OCI-LY7 (cell line): ENCODE measurements at places on chromosomes 5 and 9.

DNA sequence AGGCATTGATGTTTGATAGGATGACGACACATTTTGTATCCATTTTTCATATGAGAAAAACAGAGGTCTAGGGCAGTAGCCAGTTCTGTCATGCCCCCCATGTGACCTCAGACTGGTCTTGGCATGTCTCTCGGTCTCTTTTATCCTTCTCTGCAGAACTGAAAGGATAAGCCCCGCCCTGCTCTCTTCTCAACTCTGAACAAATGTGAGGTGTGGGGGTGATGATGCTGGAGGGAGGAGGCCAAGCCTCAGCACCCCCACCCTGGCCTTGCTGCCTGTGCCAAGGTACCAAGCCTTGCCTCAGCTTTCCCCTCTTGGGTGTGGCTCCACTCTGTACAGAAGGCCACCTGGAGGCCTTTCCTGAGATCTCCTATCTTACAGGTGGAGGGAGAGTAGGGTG is 19.5 kb upstream of the CRB2 start:
- DNase-seq = peak; percentile 23

DNA sequence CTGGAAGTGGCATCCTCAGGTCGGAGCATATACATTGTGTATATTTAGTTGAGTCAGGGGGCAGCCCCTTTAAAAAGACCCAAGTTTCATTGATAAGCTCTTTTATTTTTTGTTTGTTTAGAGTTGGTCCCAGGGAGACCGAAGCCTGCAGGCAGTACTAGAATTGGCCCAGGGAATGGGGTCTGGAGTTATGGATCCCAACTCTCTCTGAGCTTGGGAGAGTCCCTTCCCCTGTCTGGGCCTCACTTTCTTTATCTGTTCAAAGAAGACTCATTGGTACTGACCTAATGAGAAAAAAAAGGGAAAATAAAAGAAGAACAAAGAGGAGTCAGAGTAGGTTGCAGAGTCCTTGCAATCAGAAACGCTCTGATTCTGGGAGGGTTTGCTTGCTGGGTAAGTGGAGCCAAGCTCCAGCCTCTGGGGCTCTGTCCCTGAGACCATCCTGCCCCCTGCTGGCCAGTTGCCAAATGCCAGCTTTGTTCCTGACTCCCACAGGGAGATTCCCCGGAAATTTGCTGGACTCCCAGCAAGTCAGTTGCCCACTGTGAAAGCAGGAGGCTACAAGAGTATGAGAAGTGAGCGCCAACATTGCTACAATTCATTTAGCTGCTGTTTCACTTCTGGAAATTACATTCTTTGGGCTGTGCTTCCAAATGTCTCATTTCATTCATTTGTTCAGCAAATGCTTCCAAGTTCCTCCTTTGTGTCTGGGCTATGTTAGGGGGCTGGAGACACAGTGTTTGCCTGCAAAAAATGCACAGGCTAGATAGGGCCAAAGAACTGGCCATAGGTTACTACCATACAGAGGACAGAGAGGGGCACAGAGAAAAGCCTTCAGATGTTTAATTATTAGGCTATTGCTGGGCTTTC is 156.2 kb downstream of the MELK start:
- DNase-seq = peak; percentile 81

GRCh38 chr5:137395011-137395755 is 103.9 kb downstream of the SPOCK1 start:
- DNase-seq = no peak

GRCh38 chr5:153959134-153959957 is 79.4 kb downstream of the FAM114A2 start:
- DNase-seq = no peak

- DNase-seq = peak; percentile 90
Measured at GRCh38 chr5:136037001-136037705, 8.4 kb downstream of the TGFBI start.

- DNase-seq = no peak
Measured at GRCh38 chr9:15048772-15049171, 138.5 kb upstream of the FREM1 start.

DNA sequence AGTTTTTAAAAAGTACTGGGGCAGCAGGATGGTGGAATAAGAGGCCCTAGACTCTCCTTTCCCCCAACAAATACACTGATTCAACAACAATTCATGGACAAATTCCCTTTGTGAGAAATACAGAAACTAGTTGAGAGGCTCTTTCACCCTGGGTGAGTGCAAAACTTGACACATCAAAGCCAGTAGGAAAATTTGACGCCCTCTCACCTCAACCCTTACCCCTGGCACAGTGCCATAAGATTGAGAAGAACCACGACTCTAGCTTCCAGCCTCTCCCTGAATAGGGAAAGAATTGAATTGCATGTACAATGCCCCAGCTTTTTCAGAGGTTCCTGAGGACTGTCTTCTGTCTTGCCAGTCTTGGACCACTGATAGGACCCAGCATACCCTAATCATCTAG is 12.3 kb downstream of the KIF4B start:
- DNase-seq = no peak
